ENCODE measurements at places on chromosomes 2 and 18.

DNA sequence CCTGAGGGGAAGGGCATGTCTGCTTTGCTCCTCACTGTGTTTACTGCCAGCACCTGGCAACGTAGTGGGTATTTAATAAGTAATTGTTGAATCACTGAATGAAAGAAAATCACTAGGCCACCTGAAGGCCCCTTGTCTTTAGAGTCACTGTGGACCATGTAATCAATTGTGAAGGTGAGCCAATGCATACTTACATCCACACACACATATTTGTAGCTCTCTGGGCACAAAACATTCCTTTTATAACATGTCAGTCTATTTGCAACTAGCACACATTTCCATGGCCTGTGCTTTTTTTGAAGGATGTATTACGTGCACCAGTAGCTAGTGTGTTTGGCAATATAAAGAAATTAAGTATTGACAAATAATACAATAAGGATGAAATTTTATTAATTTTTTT, 11.2 kb downstream of the ATP8B1 start:
- DNase-seq: no peak

DNA sequence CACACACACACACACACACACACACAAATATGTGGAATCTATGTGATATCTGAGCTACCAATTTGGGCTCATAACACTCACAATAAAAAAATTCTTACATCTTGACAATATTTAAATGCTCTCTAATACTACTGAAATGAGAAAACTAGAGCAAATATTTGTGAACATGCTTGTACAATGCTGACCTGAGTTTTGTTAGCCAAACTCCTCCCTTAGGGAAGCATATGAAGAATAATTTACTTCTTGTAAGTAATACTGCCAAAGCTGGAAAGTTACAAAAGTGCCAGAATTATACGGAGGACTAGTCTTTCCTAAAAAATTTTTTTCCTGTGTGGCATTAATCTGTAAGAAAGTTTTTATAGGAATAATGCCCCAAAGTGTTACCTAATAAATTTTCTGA, 18.5 kb downstream of the MBD2 start:
- no peak for DNase-seq

DNA sequence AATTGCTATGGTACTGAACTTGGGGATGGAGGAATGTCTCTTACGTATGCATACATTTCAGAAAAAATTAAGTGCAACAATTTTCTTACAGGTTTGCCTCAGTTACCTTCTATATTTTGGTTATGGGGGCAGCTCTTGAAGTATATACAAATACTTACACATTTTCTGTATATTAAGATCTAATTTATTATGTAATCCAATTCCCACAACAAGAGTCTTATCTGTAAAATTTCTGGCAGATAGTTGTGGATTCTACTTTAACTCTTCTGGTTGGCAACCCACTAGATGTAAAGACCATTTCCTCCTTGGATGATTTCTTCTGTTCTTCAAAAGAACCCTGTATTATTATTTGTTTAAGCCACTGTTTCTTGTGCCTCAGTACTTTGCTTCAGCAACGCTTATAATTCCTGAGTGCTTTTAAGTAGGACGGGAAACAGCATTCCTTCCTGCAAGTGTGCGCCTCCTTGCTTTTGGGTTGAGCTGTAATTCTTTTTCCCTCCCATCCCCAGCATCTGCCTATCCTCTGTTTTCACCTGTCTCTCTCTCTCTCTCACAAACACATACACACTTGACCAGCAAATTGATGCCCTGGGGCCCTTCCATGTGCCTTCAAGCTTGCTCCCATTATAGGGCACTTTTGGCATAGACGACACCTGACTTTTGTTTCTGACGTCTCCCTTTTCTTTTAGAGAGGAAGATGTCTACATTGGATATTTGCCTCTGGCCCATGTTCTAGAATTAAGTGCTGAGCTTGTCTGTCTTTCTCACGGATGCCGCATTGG, 61.4 kb downstream of the ACSL3 start:
- DNase-seq: no peak

DNA sequence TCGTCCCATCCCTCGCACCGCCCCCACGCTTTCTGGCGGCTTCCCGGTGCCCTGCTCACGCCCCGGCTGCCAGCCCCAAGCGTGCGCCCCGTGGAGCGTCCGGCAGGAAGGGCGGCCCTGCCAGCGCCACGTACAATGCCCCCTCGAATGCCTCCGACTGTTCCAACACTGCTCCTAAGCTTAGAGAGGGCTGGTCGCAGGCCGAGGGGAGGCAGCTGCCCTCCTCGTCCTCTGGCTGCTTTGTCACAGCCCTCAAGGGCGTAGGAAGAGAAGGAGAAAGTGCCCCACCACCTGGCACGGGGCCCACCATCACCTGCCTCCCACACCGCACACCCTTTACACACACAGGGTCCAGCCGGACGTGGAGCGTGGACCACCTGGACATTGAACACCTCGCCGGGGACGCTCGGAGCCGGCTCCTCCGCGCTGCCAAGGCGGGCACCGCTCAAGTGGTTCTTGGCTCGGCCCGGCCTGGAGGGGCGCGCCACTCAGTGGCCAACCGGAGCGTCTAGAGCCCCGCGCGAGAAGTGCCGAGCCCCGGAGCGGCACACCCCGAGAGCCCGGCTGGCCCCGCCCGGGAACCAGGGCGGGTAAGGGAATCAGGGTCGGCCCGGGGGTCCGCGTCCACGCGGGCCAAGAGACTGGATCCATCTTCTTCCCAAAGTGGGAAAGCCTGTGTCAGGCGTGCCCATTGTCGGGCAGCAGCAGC, 830 bp downstream of the DNER start:
- no peak for DNase-seq

DNA sequence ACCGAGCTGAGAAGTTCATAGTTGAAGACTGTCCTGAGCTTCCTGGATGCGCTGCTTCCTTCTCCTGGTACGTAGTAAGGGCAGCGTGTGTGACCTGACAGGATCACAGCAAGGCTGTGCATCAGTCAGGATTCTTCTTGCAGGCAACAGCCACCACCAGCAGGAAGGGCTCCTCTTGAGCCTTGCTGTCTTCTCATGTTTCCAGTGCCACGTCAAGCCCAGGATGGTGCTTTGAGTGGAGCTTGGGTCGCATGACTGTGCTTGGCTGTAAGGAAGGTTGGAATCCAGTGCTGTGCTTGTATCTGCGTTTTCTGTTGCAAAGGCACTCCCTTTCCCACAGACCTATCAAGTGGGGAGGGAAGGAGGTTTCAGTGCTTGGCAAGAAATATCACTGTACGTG, 194.3 kb downstream of the LDLRAD4 start:
- DNase-seq: peak; percentile 21

- DNase-seq: no peak
These were observed 11.2 kb upstream of the IKZF2 start for GRCh38 chr2:213162516-213163118.

GRCh38 chr2:206920951-206921350, 18.4 kb upstream of the CPO start:
- no peak for DNase-seq

- no peak for DNase-seq
These were observed 7.4 kb downstream of the DYSF start for GRCh38 chr2:71460595-71461303.

DNA sequence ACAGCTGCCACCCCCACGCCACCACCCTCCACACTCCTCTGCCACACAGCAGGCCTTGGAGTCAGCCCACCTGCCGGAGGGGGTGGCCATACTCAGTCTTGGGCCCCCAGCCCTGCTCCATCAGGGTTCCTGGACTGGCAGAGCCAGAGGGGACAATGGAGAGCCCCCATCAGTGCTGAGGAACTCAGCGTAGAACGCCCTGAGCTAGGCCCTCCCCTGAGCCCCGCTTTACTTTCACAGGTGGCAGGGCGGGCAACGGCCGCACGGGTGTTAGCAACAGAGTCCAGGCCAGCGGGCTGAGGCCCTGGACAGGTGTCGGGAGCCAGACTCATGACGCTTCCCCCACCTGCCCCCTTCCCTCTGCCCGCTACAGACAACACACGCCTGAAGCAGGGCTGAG, 47.1 kb downstream of the FOSL2 start:
- DNase-seq: no peak

- DNase-seq: no peak
These were observed 44.0 kb downstream of the CIB4 start for GRCh38 chr2:26597197-26597596.

DNA sequence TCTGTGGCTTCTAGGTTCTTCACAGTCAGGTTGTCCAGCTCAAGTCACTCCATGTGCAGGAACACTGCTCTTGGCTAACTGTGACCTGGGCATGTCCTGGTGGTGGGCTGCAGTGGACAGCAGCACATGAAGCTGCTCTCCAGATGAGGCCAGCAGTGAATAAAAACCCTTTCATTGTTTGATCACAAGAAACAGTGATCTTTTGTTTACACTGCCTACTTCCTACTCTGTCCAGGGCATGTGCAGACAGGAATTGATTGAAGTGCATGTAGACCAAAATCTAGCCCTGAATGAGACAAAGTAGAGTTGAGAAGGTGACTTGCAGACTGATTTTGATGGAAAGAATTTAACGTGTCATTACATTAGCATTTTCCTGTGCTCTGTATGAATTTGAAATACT, 34.9 kb downstream of the BCL2L11 start:
- no peak for DNase-seq

DNA sequence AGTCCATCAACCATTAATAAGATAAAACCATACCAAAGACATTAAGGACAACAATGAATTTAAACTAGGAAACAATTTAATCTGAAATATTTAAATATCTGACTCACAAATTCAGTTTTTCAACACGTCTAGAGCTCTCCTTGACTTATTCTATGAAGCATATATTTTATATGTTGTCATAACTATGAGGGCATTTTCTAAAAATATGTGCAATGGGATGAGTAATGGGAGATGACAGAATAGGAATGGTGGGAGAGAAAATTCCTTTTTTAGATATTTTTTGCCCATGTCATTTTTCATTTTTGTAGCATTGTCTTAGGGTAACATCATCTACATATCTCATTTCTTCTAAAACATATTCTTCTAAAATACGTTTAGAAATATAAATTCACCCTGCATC, 79.2 kb upstream of the CDH2 start:
- no peak for DNase-seq

DNA sequence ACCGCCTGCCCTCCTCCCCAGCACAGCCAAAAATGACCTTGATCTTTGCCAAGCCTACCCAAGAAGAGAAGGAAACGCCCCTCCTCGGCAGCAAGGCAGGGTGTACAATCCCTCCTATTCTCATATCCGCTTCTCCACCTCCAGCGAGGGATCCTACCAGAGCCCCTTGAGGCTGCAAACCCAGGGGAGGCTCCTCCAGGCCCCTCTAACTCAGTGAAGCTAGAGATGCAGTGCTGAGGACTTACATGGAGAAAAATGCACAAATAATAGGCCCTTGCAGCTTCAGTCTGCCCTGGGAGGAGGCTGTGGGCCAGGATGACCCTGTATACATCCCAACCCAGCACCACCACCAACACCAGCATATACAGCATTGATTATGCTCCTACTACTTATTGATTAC, 46.9 kb upstream of the POMC start:
- DNase-seq: no peak

DNA sequence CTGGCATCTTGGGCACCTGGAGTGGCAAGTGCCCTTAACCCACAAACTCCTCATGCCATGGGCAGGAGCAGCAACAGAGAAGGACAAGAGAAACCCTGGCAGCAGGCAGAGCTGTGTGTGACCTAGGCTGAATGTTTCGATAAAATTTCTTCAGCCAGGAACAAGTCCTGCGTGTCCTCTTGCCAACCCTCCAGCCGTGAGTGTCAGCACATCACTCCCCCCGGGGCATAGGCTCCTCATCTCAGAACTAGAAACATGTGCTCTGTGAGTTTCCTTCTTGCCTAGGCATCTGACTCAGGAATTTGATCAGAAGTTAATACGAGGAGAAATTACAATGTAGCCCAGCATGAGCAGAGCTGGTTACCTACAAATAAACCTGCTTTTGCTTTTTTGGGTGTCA, 2.2 kb downstream of the ABCG8 start:
- no peak for DNase-seq

DNA sequence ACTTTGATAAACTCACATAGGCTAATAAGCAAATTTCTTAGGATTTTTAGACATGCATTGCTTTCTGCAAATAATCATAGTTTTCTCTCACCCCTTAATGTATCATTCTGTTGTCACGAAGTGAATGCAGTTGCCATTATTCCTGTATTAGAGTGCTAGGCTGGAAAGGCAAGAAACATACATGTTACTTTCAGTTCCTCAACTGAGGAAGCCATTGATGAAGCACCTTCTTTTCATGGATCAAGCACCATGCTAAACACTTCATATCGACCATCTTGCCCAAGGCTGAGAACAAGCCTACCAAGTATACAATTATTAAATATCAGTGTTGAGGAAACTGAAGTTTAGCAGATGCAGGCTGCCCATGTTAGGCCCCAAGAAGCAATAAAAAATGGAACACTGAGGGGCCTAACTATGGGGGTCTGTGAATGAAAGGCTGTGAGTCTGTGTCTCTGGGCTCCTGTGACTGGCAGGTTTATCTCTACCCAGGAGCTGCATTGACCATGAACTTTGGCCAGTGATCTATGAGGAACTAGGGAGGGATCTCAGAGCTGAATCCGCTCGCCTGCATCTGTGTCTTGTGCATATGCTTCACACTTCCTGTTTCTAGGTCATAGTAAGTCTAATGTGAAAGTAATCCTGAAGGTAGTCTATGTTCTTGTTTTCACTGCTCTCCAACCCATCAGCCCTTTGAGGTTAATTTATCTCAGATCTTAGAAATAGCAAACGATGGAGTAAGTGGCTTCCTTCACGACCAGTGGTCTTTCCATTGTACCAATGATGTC, 16.0 kb upstream of the TSPYL6 start:
- DNase-seq: no peak

DNA sequence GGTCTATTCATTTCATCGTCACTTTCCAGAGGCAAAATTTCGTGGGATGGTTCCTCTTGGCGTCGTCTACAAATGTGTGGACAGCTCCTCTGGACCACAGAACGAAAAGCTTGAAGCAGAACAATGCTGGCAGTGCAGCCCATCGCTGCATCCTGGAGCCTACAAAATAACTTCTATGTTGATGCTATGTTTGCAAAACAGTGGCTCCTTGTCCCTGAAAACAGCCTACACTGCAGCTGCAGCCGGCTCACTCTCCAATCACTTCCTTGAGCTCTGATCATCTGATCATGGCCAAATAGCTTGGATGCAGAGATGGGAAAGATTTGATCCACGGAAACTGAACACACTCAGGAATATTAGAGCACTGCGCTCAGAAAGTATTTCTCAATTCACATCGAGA, 60.0 kb downstream of the DOCK10 start:
- DNase-seq: peak; percentile 75

GRCh38 chr18:76754351-76754750, 68.0 kb upstream of the ZNF236 start:
- DNase-seq: no peak

GRCh38 chr2:182173944-182174622, 188.4 kb downstream of the PPP1R1C start:
- no peak for DNase-seq

DNA sequence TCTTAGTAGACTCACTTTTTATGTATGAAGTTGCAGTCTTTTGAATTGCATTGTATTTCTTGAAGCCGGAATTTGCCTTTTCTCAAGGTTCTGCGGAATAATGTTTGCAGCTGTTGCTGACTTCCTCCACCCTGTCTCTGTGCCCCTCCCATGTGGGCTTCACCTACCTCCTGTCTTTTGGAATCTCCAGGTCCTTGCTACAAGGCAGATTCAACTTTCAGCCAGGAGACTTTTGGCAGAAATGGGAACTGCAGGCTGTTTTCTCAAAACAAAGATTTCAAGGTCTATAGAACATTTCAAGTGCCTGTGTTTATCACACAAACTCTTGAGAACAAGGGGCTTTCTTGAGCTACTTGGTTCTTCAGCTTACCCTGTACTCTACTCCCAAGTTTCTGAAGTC, 25.6 kb downstream of the ZNF236 start:
- DNase-seq: no peak

Measured in femur (tissue), 1 donor.